SW 1271 (cell line): ENCODE measurements at places on chromosomes 5 and 9.

- DNase-seq = no peak
Measured at GRCh38 chr5:148776261-148776660, 50.1 kb upstream of the ADRB2 start.

DNA sequence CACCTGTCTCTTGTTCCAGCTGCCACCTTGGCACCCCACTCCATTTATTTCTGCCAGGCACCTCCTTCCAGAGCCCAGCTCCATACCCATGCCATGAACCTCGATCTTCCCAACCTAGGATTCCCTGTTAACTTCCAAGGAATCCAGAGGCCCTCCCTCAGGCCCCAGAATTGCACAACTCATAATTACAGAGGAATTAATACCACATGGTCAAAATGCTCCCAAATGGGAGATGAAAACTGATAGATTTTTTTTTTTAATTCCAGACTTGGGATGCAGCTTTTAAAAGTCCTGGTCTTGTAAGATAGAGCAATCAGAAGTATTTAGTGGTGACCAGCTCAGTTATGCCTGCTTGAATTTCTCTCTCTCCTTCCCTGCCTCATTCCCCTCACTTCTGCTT is 96.2 kb upstream of the CCDC112 start:
- no peak for DNase-seq

GRCh38 chr9:134319306-134320125 is 6.7 kb upstream of the RXRA start:
- DNase-seq = no peak

GRCh38 chr5:107470295-107470582 is 200.5 kb downstream of the EFNA5 start:
- peak; percentile 20 for DNase-seq

DNA sequence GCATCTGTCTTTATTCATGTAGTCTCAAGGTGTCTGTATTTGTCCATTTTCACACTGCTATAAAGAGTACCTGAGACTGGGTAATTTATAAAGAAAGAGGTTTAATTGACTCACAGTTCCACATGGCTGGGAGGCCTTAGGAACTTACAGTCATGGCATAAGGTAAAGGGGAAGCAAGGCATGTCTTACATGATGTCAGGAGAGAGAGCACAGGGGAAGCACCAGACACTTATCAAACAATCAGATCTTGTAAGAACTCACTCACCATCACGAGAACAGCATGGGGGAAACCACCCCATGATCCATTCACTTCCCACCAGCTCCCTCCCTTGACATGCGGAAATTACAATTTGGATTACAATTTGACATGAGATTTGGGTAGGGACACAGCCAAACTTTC is 44.2 kb downstream of the NLN start:
- DNase-seq = no peak

DNA sequence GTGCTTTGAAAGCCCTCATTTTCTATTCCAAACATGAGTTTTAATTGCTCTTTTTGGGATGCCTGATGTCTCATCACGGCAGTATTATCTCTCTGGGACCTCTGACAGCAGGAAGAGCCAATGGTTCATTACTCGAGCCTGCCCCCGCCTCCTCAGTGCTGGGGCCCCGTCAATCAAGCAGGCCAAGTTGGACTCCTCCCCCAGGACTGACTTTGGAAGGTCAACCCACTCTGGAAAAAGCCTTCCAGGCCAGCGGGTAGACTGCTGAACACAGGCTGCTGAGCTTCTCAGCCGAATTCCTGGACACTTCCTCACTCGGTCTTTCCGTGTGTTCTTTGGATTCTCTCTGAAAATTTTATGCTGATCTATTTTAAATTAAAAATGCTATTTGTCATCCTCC is 9.5 kb upstream of the BARHL1 start:
- DNase-seq = no peak

- peak; percentile 15 for DNase-seq
Measured at GRCh38 chr5:168404365-168404764, 81.9 kb upstream of the RARS1 start.

DNA sequence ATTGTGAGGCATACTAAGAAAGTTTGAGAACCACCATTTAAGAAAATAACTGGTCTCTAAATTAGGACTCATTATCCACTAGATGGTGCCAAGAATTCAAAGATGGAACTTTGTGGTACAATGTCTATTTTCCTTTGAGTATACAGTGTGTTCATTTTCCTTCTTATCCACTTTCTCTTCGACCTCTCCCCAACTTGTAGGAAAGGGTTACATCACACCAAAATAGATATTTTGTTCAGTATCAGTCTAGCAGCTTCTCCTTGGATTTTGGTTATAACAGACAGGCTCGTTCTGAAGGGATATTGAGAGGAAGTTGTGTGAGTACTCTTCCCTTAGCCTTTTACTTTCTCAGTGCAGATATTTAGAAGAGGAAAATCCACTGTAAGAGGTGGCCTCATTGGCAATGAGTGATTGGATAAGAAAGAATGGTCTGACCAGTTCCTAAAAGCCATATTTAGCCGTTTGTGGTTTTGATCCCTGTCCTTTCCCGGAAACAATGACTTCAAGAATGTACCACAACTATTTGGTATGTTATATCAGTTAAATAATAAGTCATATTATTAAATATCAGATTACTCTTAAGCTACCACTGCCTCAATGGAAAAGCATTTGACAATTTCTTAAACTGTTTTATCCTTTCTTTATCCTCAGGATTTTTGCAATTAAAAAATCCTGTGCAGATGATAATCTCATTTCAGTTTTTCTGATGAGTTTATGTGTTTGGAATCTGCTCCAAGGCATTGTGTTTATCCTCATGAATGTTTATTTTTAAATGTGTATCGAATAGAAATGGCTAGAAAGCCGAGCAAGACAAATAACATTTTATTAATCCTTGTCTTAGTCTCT is 69.0 kb upstream of the GRAMD2B start:
- no peak for DNase-seq

DNA sequence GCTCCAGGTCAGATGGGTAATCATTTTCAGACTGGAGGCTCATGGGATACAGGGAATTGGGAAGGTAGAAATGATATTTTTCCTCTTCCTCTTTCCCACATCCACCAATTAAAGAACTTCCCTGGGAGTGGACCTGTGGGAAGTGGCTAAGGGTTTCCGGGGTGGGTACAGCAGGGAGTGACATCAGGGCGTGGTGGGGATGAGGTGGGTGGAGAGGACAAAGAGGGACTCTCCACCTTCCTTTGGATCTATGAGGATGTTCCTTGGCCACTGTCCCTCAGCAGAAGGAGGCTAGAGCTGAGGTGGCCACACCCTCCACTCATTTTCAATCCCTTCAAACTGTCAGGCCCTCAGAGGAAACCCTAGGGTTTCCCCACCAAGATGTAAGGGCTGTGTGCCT is 54.7 kb downstream of the IRF1 start:
- no peak for DNase-seq

GRCh38 chr9:101172616-101173015 is 144.1 kb downstream of the PLPPR1 start:
- DNase-seq = no peak

DNA sequence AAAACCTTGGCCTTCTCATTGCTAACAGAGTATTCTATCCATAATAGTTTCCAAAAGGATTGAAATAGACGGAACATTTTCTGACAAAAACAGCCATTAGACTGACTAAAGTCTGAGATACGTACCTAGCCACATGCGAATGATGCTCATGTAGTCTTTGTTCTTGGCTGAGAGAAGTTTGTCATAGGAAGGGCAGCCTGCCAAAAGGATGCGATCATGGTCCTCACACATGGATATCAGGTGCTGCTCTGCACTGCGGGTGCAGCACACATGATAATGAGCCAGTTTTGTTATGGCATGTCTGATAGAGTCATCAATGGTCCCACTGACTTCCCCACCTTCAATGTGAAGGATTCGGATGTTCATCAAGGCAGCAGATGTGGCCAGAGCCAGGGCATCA is 12.3 kb downstream of the GNE start:
- no peak for DNase-seq

DNA sequence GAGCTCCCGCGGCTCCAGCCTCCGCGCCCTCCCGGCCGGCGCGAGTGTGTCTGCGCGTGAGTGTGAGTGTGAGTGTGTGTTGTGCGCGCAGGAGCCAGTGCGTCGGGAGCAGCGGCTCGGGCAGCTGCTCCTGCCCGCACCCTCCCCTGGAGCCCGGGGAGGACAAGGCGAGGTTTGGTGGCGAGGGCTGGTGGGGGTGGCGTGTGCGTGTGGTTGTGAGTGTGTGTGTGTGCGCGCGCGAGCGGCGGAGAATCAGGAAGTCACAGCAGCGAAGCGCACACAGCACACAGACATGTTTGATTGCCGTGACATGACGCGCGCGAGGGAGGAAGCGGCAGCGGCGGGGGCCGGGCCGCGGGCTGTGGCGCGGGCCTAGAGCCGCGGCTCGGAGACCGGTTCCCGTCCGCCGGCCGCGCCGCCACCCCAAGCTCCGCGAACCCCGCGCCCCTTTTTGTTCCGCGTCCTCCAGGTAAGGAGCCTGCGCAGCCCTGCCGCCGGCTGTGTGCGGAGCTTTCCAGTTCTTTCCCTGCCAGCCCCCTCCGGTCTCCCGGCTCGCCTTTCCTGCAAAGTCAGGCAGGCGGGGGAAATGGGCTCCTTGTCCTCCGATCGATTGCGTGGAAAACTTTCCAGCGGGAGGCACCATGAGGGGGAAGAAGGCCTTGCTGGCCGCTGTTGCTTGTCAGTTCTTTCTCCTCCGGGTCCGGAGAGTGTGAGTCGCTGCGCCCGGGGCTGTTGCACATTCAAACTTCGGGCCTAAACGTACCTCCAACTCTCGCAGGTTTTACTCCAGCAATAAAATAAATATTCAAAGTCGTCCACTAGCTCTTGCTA is 2.4 kb downstream of the SMARCA2 start:
- DNase-seq = no peak

GRCh38 chr5:180463216-180463900 is 30.8 kb upstream of the CNOT6 start:
- no peak for DNase-seq

DNA sequence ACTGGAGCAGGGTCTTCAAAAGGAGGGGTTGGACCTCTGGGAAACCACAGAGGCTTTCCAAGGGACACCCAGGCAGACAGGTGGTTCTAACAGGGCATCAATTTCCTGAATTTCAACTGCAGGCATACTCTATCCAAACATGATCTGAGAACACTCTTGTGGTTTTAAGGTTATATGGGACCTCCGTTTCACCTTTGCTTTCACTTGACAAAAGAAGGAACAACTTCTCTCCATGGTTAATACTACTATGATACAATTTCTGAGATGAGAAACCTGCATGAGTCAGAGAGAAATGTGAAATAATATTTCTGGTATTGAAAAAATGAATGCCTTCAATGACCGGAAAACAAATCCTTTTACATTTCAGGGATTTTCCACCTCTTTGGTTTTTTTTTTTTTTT is 28.0 kb upstream of the ERAP1 start:
- DNase-seq = no peak

DNA sequence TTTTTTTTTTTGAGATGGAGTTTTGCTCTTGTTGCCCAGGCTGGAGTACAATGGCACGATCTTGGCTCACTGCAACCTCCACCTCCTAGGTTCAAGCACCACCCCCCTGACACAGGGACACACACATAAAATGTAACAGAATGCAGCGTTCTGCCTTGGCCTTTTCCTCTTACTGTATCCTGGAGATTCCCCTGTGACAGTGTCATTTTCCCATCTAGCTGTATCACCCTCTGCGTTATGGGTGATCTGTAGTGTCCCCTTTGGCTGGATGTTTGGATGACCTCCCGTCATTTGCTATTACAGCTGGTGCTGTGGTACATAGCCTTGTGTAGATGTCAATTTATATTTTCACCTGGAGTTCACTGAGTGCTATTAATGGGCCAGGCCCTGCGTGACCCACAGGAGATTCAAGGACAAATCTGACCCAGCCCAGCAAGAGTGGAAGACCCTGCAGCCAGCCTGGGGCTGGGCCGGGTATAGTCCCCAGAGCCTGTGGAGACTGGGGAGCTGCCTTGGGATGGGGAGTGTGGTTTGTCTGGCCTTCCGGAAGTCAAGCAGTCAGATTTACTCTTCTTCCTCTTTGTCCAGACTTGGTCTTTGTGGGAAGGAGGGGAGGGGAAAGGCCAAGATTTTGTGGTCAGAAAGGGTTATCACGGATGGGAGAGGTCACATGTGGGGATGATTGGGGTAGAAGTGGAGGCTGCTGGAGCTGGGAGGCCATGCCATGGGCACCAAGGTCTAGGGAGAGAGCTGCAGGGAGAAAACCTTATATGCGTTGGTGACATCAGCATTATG is 43.6 kb downstream of the ERGIC1 start:
- DNase-seq = no peak

DNA sequence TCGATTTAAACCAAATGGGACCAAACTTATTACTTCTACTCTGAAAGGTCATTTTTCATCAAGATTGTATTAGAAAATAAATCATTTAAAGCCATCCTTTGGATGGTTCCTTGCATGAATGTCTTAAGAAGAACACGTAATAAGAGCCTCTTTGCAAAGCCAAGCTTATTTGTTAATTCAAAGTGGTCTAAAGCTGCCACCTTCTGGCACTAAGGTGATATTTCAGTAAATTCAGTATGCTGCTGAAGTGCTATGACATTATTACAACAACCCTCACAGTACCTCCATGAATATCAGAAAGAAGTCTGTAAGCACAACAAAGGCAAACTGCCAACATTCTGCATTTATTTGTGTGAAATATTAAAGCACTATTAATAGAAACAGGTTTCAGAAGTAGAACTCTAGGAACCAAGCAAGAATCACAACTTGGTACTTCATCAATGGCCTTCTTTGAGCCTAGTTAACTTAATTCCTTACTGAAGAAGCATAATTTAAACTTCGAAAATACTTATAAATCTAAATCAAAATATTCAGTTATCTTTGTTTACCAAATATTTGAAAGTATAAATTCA is 53.1 kb upstream of the TYRP1 start:
- DNase-seq = no peak

GRCh38 chr9:127124111-127124531 is 1.7 kb upstream of the ANGPTL2 start:
- no peak for DNase-seq
